Breast epithelium (tissue), 4 donors: ENCODE measurements at places on chromosomes 2 and 18.

- DNase-seq: no peak
Observed at GRCh38 chr2:224630659-224631550, 45.7 kb upstream of the CUL3 start.

- DNase-seq: no peak
Observed at GRCh38 chr2:204292439-204292838, 252.8 kb upstream of the PARD3B start.

DNA sequence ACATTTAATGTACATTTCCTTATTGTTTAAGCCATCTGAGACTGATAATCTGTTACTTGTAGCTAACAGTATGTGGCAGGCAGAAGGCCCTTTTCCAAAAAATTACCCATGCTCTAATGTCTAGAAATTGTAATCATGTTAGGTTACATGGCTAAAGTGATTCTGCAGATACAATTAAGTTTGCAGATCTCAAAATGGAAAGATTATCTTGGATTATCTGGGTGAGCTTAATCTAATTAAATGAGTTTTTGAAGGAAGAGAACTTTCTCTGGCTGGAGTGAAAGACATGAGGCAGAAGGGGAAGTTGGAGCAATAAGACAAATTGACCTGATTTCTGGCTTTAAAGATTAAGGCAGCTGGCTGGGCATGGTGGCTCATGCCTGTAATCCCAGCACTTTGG, 76.3 kb downstream of the MBD2 start:
- no peak for DNase-seq

DNA sequence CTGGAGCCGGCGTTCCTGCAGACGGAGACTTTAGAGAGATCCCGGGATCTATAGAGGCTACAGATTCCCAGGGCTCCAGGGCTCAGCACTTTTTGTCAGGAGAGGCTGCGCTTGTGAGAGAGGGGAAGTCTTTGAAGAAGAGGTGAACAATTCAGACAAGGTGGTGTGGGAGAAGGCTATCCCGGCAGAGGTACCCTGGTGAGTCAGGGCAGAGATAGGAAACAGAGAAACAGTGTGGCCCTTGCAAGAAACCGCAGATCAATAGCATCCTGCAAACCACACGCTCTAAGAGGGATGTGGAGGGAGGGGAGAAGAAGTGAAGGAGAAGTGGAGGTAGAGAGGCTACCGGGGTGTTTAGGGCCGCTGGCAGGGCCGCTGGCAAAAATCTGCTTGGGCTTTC, 160.5 kb upstream of the APCDD1 start:
- DNase-seq: no peak

DNA sequence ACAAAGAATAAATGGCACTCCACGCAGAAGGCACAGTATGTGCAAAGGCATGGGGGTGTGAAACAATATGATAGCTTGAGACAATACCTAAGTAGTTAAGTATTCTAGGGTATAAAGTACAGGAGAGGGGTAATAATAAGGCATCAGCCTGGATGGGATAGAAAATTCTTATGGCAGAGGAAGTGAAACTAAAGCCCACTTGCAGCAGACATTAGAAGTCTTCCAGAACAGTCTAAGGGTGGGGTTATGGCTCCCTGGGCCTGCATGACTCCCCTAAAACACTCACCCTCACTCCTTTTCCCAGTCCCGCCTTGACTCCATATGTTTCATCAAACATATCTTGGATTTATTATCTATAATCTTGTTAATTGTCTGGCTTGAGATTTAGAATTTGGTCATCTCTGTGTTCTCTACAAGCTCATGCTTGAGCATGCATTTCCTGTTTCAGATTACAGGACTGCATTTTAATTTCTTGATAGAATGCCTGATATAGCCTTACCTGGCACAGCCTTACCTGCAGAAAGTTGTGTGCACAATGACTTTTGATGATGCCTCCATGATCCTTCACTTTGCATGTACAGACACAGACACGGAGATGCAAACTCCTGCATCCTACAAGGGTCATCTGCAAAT, 28.5 kb upstream of the TMBIM1 start:
- DNase-seq: no peak

- DNase-seq: no peak
Observed at GRCh38 chr2:182077023-182077422, 91.4 kb downstream of the PPP1R1C start.

DNA sequence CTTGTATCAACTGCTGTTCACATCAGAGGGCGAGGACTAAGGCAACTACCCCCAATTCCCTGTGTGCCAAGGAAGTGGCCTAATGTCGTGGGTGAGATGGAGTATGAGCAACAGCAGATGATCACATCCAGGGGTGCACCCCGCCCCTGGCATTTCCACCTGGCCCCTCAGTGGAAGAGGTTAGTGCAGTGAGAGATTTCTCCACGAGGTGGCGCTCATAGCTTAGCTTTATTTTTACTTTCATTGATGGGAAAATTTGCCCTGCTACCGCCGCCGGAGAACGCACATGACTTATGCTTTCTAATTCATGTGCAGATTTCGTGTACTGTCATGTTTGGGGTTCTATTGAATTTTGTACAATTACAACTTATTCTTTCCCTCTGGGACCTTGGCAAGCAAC, 470.6 kb upstream of the MEX3C start:
- no peak for DNase-seq

GRCh38 chr18:30618567-30618966, 424.0 kb downstream of the DSC3 start:
- no peak for DNase-seq
